ENCODE measurements at places on chromosomes 2 and 18. TPM values are rescaled to one million over a fixed set of nuclear protein-coding genes. Genes with fewer than 3 reads are reported as not detected.

DNA sequence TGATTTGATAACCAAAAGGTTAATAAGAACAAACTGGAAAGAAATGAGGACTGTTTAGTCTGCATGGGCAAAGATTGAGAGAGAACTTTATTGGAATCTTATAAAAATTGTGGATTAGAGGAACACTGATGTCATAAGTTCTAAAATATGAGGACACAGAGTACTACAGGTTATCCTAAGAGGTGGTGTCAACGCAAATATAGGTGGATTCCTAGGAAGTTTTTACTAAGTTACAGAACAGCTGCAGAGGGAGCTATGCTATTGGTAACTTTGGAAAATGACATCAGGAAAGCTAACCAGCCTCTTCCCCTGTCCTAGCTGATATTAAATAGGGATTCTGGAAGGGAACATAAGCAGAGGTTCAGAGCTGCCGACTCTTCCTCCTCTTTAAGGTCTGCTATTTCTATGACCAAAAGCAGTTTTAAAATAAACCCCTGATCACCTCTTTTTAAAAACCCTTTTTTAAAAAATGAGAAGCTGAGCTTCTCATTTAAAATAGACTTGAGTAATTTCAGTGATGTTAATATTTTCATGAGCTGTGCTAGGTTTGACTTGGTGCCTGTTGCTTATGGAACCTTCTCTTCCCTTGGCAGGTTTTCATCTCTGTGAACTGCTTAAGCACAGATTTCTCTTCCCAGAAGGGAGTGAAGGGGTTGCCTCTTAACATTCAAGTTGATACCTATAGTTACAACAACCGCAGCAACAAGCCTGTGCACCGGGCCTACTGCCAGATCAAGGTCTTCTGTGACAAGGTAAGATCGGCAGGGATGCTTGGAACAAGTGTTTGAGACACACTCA is 34.2 kb downstream of the GRHL1 start:
- DNase-seq = no peak

DNA sequence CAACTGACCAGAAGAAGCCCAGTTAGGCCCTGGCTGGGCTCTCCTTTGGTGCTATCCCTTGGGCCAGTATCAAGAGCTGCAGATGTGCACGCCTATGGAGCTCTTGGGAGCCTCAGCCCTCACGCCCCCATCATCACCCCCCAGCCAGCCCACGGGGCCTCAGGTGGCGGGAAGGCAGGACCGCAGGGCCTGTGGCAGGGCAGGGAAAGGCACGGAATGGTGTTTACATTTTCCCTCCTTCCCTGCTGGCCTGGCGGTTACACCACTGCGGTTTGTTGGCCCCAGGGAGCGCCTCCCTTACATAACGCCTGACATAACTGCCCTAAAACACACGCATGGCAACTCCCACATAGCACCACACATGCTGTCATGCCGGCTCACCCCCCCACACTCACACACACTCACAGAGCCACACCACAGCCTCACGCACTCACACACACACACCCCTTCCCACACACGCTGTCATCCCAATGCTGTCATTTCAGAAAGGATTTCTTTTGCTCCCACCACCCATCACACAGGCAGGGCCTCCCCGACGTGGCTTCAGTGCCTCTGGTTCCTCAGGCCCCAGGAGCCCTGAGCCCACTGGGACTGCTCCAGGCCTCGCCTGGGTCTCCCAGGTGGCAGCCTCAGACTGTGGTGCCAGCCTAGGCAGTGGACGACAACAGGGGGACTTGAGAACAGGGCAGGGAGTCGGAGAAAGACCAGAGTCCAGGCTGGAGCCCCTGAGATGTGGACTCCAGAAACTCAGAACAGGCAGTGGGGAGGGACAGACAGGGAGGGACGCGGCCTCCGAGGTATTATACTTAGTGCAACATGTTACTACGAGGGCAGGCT is 15.7 kb downstream of the ZFP36L2 start:
- no peak for DNase-seq

GRCh38 chr2:227827143-227827542 is 13.5 kb downstream of the CCL20 start:
- no peak for DNase-seq

MTCL1 gene
- total RNA-seq = 25.6 TPM

Data from glomerular endothelial cell (primary cell).